HepG2 (cell line): ENCODE measurements at places on chromosomes 6 and 20. TPM values are rescaled to one million over a fixed set of nuclear protein-coding genes. Genes with fewer than 3 reads are reported as not detected.

GABRR1 gene
- not detected in 2 replicates for polyA plus RNA-seq

- DNase-seq = no peak
These were observed 273.8 kb downstream of the SAMD5 start for GRCh38 chr6:147782302-147782701.

GRCh38 chr6:110662490-110663211 lies 152.6 kb downstream of the CDK19 start:
- no peak for DNase-seq

GRCh38 chr6:37155394-37156312 lies 14.3 kb upstream of the PIM1 start:
- DNase-seq = no peak

- DNase-seq = no peak
These were observed 20.5 kb downstream of the JPH2 start for GRCh38 chr20:44166477-44166876.

DNA sequence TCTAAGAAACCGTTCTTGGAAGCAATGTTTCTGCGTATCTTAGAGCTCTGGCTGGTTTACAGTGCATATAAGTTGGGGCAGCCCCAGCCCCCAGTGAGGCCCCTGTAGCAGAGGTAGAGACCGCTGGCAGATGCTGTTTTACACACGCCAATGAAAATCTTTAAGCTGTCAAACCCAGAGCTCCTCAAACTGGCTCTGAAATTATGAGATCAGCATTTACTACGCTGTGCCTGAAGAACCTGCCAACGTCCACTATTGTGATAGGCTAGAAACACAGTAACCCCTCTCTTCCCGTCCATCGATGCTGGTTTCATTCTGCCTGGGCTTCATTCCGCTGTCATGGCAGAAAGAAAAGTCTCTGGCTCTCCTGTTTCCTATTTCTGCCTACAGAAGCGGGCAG lies 160.6 kb downstream of the SMOC2 start:
- no peak for DNase-seq

SIRPB1 gene
- 0.41 and 0.46 TPM in 2 replicates for polyA plus RNA-seq

DNA sequence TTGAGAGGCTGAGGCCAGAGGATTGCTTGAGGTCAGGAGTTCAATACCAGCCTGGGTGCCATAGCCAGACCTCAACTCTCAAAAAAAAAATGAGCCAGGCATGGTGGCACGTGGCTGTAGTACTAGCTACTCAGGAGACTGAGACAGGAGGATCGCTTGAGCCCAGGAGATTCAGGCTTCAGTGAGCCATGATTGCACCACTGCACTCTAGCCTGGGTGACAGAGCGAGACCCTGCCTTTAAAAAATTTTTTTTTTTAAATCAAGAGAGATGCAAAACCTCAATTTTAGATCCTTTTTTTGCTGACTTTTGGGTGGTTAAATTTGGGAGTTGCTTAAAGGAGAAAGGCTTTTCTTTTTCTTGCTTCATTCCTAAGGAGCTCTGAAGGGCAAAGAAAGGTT lies 70.9 kb downstream of the DHX35 start:
- no peak for DNase-seq

DNA sequence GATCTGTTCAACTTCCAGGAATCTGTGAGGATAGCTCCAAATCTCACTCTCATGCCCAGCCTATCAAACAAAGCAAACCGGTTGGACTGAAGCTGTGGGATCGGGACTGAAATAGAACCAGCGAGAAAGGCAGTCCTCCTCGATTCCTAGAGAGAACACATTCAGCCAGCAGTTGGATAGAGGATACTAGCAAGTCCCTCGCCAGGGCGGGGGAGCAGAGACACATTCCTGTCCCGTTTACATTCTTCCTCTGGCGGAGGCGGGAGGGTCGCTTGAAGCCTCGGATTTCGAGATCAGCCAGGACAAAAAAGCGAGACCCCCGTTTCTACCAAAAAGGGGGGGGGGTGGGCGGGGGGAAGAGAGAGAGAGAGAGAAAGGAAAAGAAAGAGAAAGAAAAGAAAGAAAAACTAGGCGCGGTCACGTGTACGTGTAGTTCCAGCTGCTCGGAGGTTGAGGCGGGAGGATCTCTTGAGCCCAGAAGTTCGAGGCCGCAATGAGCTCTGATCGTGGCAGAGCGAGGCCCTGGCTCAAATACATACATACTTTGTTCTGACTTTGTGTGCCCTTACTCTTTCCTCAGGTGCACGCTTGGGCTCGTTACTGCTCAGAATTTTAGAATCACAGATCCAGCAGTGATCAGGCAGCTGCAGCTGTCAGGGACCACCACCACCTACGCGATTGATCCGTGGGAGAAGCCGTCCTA lies 19.5 kb downstream of the ZNF311 start:
- peak; percentile 97 for DNase-seq

PTK6 gene
- 0.07 and 0.08 TPM in 2 replicates for polyA plus RNA-seq

GRCh38 chr20:35012227-35013069 lies 56.8 kb downstream of the MYH7B start:
- no peak for DNase-seq

DNA sequence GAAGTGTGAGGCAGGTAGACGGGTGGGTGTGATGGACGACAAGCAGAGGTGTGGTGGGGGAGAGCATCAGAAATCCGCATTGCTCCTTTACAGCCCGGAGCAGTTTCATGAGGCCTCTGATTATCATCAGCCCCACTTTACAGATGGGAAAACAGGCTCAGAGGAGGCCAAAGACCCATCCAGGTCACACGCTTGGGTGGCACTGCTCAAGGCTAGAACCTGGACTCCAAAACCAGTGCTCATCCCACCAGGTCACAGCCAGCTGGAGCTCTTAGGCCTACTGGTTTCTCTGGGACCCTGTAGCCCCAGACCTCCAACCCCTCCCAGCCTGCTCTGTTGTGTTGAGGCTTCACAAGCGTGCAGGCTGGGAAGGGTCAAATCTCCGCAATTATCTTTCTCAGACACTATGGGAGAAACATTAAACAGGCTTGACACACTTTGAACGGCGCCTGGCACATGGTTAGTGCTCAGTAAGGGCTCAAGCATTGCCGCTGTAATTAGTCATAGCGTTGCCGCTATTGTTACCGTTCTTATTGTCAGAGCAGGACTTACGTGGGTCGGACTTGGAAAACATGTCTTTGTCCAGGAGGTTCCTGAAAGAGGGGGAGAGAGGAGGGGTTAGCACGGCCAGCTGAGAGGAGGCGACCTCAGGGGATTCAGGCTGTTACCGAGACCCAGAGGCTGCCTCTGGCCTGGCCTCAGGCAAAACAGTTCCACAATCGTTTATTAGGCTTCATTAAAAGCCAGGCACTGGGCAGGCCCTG lies 16.6 kb downstream of the CPNE5 start:
- DNase-seq = no peak

DNA sequence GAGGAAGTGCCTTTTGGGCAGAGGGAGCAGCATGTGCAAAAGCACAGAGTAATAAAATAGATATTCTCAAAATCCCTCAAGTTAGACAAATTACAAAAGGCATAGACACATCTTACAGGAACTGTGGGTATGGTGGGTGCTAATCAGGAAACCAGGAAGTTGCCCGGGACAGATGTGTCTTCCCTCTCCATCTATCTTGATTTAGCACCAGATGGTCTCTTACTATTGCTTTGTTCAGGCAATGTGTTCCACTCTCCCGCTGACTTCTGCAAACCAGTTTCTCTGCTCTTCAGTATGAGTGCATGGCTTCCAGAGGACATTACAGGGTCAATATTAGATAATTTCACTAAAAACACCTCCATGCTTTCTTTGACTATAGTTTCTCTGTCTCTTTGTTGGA lies 13.2 kb downstream of the CITED2 start:
- no peak for DNase-seq

ACSS1 gene
- 15.2 and 23.3 TPM in 2 replicates for polyA plus RNA-seq

COL20A1 gene
- polyA plus RNA-seq = 0.03 TPM in 1 of 2 replicates, not detected in the other

GRCh38 chr20:47303736-47304135 lies 52.8 kb downstream of the ZMYND8 start:
- DNase-seq = no peak

PPP1R3G gene
- polyA plus RNA-seq = 1.3 and 1.8 TPM in 2 replicates

- DNase-seq = no peak
These were observed 114.2 kb downstream of the AHI1 start for GRCh38 chr6:135383301-135383700.

GABRR2 gene
- polyA plus RNA-seq = 0.13 and 0.24 TPM in 2 replicates

DNA sequence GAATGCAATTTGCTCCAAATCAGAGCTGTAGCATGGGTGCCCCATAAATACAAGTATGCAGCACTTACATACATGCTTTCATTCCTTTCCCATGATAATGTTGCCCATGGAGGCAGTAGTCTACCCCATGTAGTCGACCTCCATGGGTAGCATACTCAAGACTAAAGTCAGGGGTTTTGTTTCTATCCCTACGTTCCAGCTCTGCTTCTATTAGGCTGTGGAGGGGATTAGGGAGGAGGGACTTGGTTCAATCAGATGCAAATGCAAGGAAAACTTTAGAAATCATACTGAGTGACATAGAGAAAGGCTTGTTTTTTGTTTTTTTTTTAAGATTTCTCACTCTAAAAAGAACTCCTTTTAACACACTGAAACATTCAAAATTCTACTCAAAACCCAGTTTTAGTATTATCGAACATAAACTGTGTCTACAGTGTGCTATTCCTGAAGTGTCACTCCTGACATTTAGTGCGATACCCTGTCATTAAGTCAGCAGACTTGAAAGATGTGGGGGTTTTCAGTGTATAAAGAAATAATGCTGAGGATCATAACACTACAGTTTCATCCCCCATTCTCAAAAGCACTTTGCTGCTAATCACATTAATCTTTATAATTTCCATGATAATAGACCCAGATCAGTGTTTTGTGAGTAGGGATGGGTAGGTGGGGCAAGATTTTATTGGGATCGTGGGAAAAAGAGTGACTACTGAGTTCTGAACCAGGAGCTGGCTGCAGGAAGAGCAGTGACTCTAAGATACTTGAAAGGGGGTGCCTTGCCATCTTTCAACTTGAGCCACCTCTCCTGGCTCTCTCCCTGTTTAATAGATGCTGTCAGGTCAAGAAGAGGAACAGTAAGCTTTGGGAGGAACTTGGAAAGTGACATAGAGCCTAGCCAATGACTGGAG lies 40.4 kb upstream of the SCML4 start:
- DNase-seq = no peak

PSMB9 gene
- 15.6 and 17.3 TPM in 2 replicates for polyA plus RNA-seq

KIFC1 gene
- polyA plus RNA-seq = 20.4 and 25.0 TPM in 2 replicates

DEFB132 gene
- polyA plus RNA-seq = not detected in 2 replicates

TLDC2 gene
- polyA plus RNA-seq = 0.69 and 1.5 TPM in 2 replicates

ID4 gene
- polyA plus RNA-seq = 0.05 and 0.20 TPM in 2 replicates

GRCh38 chr20:14235355-14235754 lies 102.1 kb downstream of the FLRT3 start:
- DNase-seq = no peak

GRCh38 chr6:1659816-1660215 lies 50.1 kb downstream of the FOXC1 start:
- no peak for DNase-seq

MAP7 gene
- polyA plus RNA-seq = not detected in 2 replicates

NKAPL gene
- not detected in 2 replicates for polyA plus RNA-seq

PPP1R16B gene
- 0.09 and 0.11 TPM in 2 replicates for polyA plus RNA-seq

- DNase-seq = no peak
These were observed 3.7 kb upstream of the KIAA0319 start for GRCh38 chr6:24649691-24650090.

UNC5CL gene
- 2.5 TPM in 2 replicates for polyA plus RNA-seq

STX11 gene
- polyA plus RNA-seq = 0.03 and 0.07 TPM in 2 replicates

DNA sequence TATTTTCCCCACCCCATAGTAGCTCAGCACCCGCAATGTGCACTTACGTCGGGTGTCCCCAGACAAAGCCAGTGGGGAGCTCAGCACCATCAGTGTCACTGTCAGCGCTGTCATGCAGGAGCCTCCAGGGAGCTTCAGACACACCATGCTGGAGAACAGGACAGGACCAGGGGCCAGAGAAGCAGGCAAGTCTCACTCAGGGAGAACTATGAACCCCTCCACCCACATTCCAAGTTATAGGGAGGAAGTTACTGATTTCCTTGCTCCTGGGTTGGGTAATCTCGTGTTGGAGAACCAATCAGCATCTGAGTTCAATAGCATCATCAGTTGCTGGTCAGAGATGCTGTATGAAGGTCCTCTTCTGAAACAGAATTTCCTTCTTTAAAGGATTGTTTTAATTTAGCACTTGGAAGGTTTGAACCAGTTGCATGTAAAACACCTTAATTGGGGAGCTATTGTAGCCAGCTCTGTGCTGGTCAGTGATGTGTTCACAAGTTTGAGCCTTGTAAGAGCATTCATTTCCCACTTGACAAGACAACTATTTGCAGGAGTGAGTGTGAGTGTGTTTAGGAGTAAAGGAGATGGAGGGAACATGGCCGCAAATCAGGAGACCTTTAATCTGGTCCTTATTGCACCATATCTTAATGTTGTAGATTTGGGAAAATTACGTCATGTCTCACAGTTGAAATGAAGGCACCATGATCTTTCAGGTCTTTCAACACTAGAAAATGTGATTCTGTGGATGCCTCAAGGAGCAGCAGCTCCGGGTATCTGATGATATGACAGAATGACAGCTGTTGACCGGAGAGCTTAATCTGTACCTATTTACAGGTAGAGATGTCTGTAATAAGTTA lies at the start of gene HLA-DRB1:
HLA-DRB1 (minus strand) TSS at position 253 of the 854 bp plus-strand sequence; CDS start at position 147, 106 bp downstream.
- DNase-seq = peak; percentile 41

POM121L2 gene
- polyA plus RNA-seq = 0.01 TPM in 1 of 2 replicates, not detected in the other

DNA sequence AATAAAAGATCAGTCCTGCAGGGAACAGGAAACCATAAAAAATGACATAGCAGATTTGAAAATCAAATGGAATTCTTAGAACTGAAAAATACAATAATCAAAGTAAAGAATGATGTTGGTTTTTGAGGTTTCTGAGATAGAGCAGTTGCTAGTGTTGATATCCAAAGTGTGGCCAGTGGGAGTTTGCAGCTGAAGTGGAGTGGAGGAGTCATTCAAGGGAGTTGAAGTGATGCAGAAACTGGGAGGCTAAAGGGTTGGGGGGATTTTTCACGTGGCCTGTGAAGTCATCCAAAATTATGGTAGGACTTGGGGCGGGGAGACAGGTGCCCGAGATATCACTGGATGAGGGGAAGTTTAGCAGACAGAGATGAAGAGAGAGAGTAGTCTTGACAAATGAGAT lies 123.6 kb downstream of the CDC5L start:
- no peak for DNase-seq

DNA sequence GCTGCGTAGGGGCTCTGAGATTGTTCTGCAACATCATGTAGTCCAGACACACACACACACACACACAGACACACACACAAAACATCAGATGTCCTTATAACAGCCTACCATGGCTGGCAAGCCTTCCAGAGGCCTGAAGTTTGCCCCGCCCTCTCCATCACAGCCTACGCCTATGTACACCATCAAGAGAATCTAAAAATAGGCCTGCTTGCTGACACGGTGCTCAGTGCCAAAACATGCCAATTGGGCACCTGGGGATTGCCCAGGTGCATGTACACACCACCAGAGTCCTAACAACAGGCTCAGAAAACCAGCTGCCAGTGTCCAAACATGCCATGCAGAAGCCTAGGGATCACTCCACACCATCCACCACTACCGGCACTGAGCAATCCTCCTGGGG lies 391.7 kb upstream of the SPTLC3 start:
- no peak for DNase-seq

HTR1B gene
- not detected in 2 replicates for polyA plus RNA-seq

GRCh38 chr6:63685446-63686379 lies 50.1 kb downstream of the PHF3 start:
- no peak for DNase-seq

GRCh38 chr6:93584300-93584699 lies 164.9 kb upstream of the EPHA7 start:
- DNase-seq = no peak

CCN2 gene
- polyA plus RNA-seq = 316 and 375 TPM in 2 replicates
